ENCODE measurements at places on chromosomes 5 and 9.

DNA sequence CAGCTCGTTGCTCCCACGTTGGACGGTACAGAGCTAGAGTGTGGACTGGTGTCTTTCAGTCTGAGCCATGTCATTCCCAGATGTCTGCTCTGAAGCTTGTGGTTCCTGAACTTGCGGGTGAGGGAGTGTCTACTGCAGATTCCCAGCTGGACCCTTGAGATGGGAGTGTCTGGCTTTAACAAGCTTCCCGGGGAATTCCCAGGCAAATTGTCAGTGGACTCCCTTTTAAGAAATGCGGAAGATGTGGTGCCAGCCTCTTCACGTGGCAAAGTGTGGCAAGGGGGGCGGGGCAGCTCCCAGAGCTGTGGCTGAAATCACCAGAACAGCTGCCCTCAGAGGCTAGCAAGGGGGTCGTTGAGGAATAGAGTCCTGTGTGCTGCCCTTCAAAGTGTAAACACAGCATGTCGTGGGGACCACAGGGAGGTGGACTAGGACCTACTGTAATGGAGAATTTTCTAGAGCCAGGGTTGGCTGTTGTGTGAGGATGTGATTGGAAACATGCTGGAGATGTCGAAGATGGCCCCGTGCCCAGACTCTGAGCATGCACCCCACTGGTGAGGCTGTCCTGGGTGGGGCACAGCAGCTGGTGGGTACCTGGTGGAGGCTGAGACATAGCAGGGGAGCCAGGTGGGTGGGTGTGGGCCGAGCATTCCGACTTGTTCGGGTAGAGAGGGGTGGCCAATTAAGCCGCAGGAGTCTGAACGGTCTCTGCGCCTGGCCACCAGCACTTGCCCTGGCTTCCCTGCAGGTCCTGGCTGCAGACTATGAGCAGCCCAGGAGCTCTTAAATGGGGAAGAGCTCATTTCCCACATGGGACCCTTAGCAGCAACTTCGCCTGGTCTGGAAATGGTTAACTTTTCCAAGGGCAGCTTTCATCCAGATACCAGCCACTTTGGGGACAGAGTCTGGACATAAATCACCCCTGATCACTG, 37.4 kb downstream of the PRRX2 start:
- DNase-seq: no peak

DNA sequence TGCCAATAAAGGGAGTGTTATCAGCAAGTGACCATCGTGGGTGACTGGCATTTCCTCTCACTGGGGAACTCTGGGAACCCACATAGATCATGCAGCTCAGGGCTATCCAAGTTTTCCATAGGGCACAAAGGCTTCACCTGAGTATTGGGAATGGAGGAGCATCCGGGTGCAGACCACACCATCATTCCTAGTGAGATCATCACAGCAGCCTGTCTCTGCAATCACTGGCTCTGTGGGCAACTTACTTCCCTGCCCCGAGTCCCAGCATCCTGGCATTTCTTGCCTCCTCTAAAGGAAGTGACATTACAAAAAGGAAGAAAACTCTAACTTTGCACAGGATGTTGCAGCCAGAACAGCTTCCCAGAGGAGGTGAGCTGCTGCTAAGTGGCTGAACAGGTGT, 80.6 kb upstream of the SHB start:
- DNase-seq: no peak

DNA sequence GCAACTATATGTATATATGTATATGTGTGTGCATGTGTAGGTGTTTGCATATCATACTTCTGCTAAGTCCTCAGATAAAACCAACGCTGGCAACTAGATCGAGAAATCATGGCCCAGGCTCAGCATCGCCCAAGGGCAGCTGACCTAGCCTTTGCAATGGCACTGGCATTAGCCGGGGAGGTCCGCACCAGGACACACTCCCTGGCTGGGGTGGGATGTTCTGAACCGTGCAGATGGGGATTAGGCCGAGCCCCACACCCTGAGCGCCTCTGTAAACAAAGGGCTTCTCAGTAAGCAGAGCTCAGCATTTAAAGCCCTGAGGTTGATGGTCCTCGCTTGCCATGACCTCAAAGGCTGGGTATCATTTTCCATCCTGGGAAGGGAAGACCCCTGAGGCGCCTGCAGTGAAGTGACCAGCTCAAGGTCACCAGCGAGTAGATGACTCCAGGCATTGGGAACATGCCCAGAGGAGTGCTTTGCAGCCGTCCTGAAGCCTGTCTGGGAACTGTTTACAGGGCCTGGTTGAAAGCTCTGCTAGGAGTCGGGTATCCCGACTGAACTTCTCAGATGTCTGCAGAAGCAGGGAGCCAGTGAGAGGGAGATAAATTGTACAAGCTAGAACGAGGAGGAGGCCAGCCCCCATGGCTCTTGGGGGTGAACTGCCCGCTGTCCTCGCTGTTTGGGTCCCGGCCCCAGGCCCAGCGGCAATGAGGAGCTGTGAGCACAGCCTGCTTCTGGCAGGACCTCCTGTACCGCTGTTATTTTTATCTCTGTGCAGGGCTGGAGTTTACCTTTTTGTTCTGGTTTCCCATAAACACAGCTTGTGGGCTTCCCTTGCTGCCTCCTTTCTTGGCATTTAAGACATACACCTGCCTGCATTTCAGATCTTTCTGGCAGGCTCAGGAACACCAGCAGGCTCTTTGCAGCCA, 18.4 kb downstream of the GADD45G start:
- DNase-seq: no peak

- DNase-seq: no peak
These were observed 1028.5 kb downstream of the NR2F1-AS1 start for GRCh38 chr5:92552206-92553160.

- no peak for DNase-seq
These were observed 162.3 kb downstream of the DRD1 start for GRCh38 chr5:175281714-175282113.

GRCh38 chr5:150670275-150670947, 9.4 kb downstream of the MYOZ3 start:
- no peak for DNase-seq

DNA sequence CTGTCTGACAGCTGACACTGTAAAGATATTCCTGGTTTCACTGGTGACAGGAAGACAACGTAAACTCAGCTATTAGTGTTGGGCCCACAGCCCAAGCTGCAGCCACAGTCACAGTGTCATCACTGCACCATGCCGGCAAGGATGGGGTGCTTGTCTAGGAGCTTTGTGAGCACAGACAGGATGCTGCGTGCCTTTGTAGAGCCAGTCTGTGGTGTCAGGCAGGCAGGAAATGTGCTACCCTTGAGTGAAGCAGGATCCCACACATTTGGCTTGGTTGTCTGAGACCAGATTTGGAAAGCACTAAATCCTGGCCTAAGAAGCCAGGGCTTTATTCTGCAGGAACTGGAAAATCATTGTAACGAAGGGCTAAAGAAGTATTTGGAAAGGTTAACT, 121.6 kb upstream of the ADAMTS16 start:
- no peak for DNase-seq

DNA sequence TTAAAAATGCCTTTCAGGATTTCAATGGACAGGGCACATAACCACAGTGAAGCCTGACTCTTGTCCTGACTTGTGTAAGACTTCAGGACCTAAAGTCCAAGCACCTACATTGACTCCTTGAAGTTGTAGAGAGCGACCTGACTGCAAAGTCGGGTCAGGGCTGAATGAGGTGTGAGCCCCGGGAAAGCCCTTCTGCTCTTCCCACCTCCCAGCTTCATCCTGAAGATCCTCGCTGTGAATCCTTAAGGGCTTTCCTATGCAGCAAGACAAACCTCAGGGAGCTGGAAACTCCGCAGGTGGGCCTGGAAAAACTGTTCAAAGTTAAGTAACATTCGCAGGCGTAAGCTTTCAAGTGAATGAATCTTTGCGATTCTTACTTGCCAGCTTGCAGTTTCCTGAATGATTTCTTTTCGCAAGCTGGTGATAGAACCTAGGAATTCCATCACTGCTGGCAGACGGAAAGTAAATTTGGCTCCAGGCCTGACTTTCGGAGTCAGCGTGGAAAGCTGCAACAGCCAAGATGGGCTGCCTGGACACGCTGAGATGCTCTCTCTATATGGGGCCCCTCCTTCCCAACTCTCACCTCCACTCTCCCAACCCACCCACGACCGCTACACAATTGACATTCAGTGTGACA, 10.9 kb downstream of the SEMA5A start:
- DNase-seq: no peak

- no peak for DNase-seq
These were observed 341.4 kb downstream of the DIRAS2 start for GRCh38 chr9:90301277-90301653.

GRCh38 chr9:3954331-3955304, 345.2 kb downstream of the GLIS3 start:
- peak; percentile 3 for DNase-seq

DNA sequence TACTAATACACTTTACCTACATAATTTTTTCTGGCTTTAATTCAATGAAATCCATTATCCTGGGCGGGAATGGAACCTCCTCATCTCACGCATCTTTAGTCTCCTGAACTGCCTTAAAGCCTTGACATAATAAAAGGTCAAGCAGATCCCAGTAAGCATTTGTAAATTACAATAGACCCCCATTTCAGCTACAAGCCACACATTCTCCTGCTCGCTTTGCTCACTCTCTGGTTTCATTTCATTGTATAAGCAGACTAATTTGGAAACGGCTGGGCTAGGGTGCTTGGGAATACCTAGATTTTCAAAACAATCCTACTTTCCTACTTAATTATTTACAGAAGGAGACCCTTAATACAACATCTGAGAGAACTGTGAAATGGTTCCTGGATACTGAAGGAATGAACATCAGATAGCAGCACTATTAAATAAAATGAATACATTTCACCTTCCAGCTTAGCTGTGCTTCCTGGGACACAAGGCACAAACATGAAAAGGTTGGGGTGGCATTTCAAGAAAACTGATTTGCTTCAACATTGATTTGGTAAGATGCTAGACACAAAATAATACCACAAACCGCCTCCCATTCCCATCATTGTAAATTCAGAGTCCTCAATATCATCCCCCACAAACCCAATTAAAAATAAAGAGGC, 1.5 kb downstream of the JAKMIP2 start:
- DNase-seq: no peak

DNA sequence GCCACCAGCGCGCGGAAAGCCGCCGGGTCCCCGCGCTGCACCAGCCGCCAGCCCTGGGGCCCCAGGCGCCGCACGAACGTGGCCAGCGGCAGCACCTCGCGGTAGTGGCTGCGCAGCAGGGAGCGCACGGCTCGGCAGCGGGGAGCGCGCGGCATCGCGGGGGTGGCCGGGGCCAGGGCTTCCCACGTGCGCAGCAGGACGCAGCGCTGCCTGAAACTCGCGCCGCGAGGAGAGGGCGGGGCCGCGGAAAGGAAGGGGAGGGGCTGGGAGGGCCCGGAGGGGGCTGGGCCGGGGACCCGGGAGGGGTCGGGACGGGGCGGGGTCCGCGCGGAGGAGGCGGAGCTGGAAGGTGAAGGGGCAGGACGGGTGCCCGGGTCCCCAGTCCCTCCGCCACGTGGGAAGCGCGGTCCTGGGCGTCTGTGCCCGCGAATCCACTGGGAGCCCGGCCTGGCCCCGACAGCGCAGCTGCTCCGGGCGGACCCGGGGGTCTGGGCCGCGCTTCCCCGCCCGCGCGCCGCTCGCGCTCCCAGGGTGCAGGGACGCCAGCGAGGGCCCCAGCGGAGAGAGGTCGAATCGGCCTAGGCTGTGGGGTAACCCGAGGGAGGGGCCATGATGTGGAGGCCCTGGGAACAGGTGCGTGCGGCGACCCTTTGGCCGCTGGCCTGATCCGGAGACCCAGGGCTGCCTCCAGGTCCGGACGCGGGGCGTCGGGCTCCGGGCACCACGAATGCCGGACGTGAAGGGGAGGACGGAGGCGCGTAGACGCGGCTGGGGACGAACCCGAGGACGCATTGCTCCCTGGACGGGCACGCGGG, at the start of gene TERT:
Gene TERT, minus strand, starts transcription at position 234 of the 815 bp plus-strand sequence. Its CDS starts 79 bp downstream, at position 155.
- DNase-seq: peak; percentile 23

DNA sequence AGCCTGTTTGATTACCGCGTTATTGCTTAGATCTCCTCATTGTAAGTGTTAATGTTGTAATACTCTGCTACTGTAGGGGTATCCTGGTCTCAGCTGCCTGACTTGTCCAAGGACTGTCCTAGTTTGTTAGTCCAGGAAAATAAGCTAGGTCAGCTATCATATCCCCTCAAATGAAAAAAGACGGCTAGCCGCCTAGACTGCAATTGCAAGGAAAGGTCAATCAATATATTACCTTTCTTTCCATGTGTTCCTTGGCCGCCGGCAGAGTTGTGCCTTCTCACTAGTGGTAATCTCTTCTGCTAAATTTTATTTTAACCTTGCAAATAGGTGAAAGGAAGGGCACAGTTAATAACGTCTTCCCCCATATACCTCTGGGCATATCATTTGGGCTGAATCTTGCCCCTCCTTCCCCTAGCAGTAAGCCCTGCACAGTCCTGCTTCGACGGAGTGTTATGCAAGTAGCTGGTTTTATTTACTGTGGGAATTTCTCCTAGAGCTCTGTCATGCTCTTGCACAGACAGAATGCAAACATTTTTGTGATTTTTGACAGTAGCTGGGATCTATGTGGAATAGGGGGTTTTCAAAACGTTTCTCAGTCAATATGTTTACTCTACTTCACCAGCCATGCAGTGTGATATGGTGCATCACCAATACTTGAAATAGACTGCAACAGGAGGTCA, 288.5 kb downstream of the MAST4 start:
- no peak for DNase-seq

DNA sequence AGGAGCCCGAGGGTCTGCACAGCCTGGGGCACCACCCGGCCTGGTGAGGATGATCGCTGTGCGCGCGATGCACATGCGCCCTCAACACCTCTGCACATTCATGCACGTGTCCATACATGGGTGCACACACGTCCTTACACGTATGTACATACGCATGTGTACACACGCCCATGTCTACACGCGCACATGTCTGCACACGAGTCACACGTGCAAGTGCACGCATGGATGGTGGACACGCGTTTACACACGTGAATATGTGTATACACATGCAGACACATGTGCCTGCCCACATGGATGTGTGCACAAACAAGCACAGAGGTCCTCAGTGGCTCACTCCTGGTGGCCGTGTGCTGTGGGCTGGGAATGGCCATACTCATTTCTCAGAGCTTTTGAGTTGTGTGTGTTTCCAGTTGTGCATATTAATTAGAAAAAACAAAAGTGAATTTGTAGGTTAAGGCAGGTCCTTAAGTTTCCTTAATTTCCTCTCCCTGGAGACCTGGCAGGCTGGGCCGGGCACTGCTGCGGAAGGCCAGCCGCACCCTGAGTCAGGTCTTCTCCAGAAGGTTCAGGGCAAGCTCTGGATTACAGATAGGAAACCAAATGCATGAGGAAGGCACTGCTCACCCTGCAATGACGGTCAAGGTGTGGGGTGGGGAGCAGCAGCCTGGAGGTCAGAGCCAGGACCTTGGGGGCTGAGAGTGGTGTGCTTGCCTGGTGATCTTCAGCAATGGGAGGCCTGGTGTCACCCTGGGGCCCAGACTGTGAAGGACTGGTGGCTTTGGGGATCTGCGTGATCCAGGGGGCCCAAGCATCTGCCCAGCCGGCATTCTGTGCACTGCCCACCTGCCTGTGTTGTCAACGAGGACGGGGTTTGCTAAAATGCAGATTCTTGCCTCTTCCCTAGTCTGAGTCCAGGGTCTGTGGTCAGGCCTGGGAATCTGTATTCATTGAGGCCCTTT, 1.3 kb upstream of the RNU6ATAC start:
- DNase-seq: no peak

GRCh38 chr9:5518937-5519319, 8.6 kb downstream of the PDCD1LG2 start:
- DNase-seq: no peak
